Activated naive CD4-positive, alpha-beta T cell treated with anti-CD3 and anti-CD28 coated beads, Interleukin-2, amount 10 ng/mL, durations not matched to agents 7 days and 5 days (primary cell): ENCODE measurements at places on chromosomes 1 and 21.

DNA sequence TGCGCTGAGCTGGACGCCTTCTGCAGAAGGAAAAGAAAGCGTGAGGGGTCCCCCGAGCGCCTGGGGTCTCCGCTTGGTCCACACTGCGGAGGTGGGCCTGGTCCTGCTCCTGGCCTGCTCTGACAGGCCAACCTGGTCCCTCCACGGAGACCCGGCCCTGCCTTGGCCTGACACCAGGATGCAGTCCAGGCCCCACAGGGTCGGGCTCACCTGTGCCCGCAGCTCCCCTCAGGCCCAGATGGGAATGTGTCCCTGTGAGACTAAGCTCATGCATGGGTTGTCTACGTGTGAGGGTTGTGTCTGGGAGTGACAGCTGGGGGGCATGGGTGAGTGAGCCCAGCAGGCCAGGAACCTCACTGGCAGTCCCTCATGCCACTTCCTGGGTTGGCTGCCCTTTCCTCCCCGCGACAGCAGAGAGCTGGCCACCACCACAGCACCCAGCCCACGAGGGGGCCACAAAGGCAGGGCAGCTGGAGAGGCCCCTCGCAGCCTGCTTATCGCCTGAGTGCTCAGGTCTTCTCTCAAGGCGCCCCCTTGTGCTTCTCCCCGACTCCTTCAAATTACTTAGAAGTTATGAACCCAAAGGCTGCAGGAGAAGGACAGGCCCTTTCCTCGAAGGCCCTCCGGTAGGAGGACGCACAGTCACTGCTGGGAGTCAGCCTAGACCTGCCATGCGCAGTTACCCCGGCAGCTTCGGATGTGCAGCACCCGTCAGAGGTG is 41.1 kb downstream of the SLC45A1 start:
- H3K36me3 ChIP-seq, result peaks cover 45% of the 10 kb centered on the region
- no peak for DNase-seq
- peaks cover 4% of the 10 kb centered on the region for H3K27me3 ChIP-seq
- no peaks in the 10 kb centered on the region for H3K4me1 ChIP-seq
- H3K27ac ChIP-seq, result no peak overlapping the region

GRCh38 chr1:208157769-208158168 is 86.4 kb downstream of the PLXNA2 start:
- no peak overlapping the region for H3K4me3 ChIP-seq
- no peaks in the 10 kb centered on the region for H3K4me1 ChIP-seq
- H3K27me3 ChIP-seq, result peaks cover 46% of the 10 kb centered on the region
- no peak overlapping the region for H3K27ac ChIP-seq
- no peaks in the 10 kb centered on the region for H3K36me3 ChIP-seq

- H3K27me3 ChIP-seq, result no peaks in the 10 kb centered on the region
- H3K27ac ChIP-seq, result no peak overlapping the region
- H3K4me1 ChIP-seq, result no peaks in the 10 kb centered on the region
Observed at GRCh38 chr1:163703794-163704193, 382.0 kb downstream of the NUF2 start.

DNA sequence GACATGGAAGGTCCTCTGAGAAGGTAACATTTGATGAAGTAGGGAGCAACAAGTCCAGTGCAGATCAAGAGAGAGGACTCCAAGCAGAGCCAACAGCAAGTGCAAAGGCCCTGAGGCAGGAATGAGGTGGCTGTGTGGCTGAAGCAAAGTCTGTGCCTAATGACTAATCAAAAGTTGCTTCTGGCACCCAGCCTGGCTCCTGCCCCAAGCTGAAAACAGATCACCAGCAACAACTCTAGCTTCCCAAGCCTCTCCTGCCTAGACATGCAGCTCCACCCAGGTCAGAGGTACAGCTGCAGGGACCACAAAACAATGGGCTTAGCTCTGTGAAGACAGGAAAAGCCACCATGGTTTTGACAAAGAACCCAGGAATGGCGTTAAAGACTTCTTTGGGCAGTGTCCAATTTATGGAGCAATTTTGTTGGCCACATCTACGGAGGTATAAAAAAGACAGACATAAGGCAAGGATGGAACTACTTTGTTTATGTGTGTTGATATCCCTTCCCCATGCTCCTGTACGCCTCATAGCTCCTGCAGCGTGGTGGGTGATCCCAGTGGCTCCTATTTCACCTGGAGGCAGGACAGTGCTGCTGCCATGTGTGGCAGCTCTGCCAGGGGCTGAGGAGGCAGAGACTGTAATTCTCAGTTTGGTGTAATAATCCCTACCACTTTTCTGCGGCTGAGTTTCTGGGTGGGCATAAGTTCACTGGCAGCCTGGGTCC is 26.4 kb upstream of the IGSF3 start:
- no peak overlapping the region for H3K4me3 ChIP-seq
- H3K36me3 ChIP-seq, result no peaks in the 10 kb centered on the region
- H3K27ac ChIP-seq, result no peak overlapping the region
- H3K4me1 ChIP-seq, result no peaks in the 10 kb centered on the region
- DNase-seq, result no peak

GRCh38 chr21:26505211-26505610 is 67.9 kb downstream of the CYYR1 start:
- no peak for DNase-seq
- no peak overlapping the region for H3K27ac ChIP-seq
- H3K36me3 ChIP-seq, result no peaks in the 10 kb centered on the region
- no peaks in the 10 kb centered on the region for H3K4me1 ChIP-seq
- no peaks in the 10 kb centered on the region for H3K27me3 ChIP-seq

DNA sequence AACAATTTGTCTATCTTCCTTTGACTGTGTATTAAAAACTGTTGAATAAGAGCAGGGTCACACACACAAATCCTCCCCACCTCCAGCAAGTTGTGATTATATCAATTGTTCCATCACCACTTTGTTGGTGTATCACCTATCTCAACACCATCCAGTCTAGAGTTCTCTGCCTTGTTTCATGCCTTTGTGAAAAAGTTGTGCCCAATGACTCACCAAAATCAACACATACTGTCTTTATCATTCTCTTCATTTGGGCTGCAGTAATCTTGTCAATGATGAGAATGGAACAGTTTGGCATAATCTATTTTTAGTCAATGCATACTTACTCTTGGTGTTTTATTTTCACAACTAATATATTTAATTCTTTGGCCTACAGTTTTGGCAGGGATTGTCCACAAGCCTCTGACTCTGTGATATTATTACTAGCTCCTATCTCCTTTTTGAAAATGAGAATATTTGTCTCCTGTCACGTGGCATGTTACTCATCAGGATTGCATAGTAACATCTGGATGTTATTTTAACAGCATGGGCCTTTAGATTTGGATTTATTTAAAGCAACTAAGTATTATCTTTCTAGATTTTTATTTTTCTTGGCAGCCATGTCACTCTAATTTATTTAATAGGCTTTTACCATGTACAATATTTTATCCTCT is 5.1 kb downstream of the C1orf87 start:
- H3K4me3 ChIP-seq, result no peak overlapping the region
- no peak overlapping the region for H3K27ac ChIP-seq
- no peak for DNase-seq
- peaks cover 12% of the 10 kb centered on the region for H3K27me3 ChIP-seq
- H3K4me1 ChIP-seq, result no peaks in the 10 kb centered on the region

DNA sequence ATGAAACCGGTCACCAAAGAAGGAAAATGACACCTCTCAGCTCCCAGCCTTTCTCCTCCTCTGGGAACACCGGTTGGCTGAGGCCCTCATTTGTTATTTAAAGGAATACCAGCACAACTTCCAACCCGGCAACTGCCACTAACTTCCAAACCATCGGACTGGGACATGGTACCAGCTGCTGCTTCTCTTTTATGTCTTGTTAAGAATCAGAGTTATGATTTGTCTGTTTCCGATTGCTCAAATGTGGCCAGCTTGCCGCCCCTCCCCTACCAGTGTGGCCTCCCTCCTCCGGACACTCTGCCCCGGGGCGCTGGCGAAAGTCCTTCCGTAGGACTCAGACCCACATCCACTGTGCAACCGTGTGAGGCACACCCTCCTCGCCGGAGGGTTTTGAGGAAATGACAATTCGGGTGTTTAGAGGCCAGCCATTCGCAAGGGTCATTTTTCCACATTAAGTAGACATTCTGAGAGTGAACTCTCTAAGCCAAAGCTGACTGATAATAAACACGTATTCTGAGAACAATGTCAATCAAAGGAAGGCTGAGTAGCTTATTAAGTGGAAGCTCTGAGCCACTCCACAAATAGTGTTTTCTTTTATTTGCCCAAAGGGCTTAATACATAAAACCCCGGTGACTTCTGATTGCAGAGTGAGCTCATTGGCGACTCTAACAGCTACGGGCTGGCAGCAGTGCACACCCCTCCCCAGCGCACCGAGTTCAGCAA is 5.5 kb downstream of the RIPK4 start:
- H3K4me3 ChIP-seq, result no peak overlapping the region
- H3K27me3 ChIP-seq, result peaks cover 77% of the 10 kb centered on the region
- peaks cover 8% of the 10 kb centered on the region for H3K4me1 ChIP-seq
- H3K36me3 ChIP-seq, result no peaks in the 10 kb centered on the region
- DNase-seq, result no peak
- no peak overlapping the region for H3K27ac ChIP-seq

GRCh38 chr1:29753244-29753643 is 516.9 kb downstream of the PTPRU start:
- DNase-seq, result no peak
- H3K27me3 ChIP-seq, result no peaks in the 10 kb centered on the region
- no peaks in the 10 kb centered on the region for H3K36me3 ChIP-seq
- no peaks in the 10 kb centered on the region for H3K4me1 ChIP-seq
- H3K4me3 ChIP-seq, result no peak overlapping the region
- H3K27ac ChIP-seq, result no peak overlapping the region
